GM12892 (cell line): ENCODE measurements at places on chromosomes 13 and 19.

DNA sequence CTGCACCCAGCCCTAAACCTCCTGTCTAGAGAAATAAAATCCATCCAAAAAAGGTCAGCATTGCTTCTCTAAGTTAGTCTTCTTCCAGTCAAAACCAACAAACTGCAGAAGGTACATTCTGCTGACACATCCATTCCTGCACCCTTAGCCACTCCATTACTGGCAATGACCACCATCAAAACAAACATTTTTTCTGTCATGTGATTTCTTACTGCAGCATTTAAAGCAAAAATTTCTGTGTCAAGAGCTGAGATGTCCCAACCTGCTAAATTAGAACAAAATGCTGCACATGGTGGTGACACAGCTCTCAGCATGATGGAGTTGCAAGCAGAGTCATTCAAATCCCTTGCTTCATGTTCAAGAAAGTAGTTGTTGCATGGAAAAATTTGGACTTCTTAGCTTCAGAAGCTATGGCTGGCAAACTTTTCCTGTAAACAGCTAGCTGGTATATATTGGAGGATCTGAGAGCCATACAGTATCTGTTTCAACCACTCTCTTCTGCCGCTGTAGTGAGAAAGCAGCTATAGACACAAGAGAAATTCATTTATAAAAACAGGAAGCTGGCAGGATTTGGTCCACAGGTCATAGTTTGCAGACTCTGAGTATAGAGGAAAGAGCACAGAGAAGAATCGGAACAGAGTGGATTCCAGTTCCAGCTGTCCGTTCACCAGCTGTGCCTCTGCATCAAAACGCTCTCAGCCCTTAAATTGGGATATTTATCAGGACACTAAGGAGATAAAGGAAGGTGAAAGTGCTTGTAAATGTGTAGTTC is 17.4 kb downstream of the RUBCNL start:
- no peak for DNase-seq

DNA sequence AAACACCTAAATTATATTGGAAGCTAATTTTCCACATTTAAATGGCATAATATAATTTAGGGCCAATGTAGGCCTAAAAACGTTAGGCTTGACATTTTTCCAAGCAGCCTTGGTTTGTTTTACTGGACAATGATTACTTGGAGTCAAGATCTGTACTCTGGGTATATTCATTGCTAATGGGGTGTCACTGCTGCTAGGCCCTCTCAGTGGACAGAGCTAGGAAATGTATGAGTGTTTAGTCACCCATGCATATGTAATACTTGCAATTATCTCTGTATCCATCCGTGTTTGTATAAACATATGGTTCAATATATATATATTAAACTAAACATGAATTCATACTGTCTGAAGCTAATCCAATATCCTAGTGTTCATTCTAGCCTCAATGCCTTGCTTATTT is 598.1 kb downstream of the DCT start:
- DNase-seq, result no peak

DNA sequence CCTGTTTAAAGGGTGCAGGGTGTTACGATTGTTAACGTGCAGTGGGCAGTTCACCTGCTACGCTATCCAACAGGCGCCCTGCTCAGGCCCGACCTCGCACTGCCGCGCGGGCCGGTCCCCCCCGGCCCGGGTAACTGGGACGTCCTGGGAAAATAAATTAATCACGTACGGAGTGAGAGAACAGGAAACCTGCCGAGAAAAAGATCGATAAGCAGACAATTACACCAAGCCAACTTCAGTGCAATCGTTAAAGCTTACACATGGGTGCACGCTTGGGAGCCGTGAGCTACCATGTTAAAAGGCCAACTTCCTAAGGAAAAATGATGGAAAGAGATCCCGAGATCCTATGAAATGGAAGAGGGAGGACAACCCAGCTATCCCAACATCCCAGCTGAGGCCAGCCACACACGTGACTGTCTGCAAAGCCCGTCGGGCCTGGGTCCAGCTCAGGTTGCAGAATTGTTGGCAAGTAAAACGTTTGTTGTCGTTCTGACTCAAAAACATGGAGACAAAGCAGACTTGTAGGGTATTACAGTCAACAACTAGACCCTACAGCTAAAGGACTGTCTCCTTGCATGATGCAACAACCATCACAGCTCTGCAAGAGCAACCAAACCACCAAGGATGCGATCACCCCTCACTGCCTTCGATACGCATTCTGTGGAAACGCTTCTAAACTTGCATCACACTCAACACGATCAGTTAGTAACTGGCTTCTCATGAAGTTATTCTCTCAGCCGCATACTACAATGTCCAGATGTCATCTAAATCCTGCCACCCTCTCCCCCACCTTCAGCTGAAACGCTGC is 741 bp upstream of the TUBGCP3 start:
- no peak for DNase-seq

- no peak for DNase-seq
Measured at GRCh38 chr13:53417601-53418000, 389.0 kb downstream of the OLFM4 start.

GRCh38 chr19:13887018-13887436 is 10.1 kb downstream of the NANOS3 start:
- no peak for DNase-seq

- DNase-seq, result peak; percentile 61
Measured at GRCh38 chr19:48403606-48404005, 10.1 kb downstream of the GRIN2D start.

GRCh38 chr13:44223770-44224444 is 149.7 kb upstream of the SERP2 start:
- no peak for DNase-seq

DNA sequence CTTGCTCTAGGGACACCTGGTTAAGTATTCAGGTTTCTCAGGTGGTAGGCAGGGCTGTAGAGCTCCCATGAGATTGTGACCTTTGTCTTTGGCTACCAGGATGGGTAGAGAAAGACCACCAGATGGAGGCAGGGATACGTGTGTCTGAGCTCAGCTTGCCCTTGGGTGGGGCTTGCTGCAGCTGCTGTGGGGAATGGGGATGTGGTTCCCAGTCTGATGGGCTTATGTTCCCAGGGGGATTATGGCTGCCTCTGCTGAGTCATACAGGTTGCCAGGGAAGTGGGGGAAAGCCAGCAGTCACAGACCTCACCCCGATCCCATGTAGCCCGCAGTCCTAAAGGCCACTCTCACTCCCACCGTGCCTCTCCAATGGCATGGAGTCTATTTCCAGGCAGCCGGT is 659.9 kb upstream of the KLF12 start:
- no peak for DNase-seq

DNA sequence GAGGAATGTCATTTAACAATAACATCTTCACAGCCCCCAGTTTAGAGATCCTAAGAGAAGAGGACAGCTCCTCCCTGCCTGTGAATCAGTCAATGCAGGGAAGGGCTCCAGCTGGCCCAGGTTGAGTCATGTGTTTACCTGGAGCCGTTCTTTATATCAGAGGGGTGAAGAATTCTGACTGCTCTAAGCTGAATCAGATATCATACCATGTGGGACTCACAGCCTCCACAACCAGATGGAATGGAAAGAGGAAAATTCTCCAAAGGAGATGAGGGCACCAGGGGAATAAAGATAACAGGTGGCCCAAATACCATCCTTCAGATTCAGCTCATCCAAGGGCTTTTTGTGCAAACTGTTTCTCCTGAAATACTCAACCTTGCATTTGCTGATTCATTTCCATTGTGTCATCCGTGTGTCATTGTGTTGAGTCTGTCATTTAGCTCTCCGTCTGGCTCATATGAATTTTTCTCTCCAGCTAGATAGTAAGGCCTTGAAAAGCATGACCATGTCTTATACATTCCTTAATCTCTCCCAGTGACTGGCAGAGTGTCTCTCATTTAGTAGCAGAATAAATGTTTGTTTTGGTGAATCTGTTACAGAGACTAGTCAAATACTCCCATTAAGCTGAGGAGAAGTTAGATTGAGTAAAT is 217.9 kb downstream of the RFC3 start:
- DNase-seq, result no peak

DNA sequence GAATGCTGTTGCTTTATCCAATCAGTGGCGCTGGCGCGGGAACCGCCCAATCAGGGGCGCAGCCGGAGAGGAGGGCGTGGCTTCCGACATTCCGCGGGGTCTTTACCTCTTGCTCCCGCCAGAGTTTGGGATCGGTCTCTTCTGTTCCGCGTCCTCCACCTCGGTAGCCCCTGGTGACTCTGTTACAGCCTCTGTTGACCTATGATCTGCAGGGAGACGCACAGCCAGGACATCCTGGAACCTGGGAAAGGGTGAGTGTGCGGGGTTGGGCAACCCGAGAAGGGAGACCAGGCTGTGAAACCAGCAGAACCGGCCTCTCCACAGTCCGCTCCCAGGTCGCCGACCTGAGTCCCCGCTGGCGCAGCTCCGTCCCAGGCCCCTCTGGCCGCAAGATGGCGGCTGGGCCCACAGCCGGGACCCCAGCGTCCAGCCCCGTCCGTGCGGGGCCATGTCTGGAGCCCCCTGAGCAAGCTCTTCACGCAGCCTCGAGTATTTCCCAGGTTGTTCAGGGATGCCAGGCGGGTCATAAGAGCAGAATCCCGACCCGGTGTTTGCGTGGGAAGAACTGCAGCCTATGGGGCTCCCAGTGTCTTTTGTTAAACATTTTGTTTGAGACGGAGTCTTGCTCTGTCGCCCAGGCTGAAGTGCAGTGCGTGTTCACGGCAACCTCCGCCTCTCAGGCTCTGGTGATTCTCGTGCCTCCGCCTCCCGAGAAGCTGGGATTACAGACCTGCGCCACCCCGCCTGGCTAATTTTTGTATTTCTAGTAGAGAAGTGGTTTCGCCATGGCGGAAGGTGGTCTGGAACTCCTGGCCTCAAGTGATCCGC is 4.4 kb upstream of the ZNF681 start:
- DNase-seq, result peak; percentile 19

- DNase-seq, result no peak
Measured at GRCh38 chr13:40304391-40304790, 362.1 kb downstream of the FOXO1 start.

DNA sequence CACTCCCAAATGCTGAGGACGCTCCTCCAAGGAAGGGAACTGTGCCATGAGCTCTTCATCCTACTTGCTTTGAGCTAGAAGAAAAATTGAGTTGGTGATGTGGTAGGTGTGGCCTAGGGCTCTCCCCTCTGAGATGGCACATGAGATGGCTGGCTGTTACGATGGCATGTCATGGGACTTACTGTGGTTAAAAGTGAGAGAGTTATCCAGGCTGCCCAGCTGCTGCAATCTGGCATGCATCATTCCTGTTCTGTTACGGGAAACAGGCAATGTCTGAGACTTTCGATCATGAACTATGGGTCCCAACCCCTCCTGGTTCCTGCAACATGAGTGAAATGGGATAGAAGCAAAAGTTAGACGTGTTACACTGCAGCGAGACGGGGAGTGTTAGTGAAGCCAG is 93.3 kb upstream of the SLC15A1 start:
- no peak for DNase-seq

DNA sequence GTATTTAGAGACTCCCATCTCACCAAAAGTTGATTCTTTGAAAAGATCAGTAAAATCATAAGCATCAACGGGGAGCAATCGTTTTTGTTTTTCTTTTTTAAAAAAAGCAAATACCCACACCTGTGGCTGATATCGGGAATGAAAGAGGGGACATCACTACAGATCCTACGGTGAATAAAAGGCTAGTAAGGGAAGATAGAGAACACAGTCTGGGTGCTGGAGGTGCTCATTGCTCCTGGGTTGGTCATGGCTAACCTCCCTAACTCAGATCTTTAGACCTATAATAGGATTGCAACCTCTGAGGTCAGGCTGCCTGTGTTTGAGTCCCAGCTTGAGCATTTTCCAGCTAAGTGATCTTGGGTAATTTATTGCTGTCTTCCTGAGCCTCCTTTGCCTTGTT is 1.1 kb downstream of the EHD2 start:
- no peak for DNase-seq

DNA sequence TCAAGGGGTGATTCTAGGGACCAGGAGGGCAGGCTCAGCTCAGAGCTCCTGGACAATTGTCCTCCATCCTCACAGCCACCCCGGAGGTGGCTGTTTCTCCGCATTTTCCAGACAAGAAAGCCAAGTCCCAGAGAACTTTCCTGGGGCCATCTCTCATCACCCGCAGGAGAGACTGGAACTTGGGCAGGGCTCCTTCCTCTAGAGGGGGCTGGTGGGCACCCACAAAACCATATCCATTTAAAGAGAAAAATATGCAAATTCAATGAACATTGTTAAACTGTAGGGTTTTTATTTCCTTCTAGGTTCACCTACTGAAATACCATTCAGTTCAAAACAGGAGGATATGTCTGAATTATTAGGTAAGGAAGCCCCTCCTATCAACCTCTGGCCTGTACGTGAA is 16.6 kb downstream of the SPACA7 start:
- no peak for DNase-seq

DNA sequence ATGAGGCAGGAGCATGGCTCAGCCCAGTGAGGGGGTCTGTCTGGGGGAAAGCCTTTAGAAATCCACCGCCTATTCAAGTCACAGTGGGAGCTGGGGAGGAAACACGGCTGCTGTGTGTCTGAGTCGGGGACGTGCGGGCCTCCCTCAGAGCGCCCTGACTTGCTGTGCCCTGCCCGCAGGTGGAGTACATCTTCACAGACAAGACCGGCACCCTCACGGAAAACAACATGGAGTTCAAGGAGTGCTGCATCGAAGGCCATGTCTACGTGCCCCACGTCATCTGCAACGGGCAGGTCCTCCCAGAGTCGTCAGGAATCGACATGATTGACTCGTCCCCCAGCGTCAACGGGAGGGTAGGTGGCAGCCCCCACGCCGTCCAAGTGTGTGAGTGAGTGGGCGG is 137.8 kb upstream of the MCF2L start:
- DNase-seq, result no peak

- no peak for DNase-seq
Measured at GRCh38 chr13:40389081-40389641, 277.3 kb downstream of the FOXO1 start.

GRCh38 chr13:102097708-102098107 is 304.1 kb downstream of the FGF14 start:
- no peak for DNase-seq

DNA sequence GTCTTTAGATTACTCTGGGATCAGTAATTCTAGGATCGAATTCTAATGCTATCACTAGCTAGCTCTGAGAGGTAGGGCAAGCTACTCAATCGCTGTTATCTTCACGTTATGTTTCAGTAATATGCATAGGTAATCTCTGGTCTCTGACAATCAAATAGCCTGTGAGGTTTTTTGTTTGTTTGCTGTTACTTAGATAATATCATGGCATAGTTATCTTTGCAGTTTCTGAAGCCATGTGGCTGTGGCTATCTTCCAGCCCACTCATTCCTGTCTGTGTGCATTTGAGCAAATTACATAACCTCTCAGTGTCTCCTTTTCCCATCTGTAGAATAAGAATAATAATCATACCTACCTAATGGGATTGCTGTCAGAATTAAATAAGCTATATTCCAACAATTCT is 330.2 kb downstream of the PCDH9 start:
- DNase-seq, result no peak

GRCh38 chr13:27401210-27401609 is 23.2 kb upstream of the GTF3A start:
- DNase-seq, result no peak
